OCI-M1 (cell line): ENCODE measurements at places on chromosomes 12 and 14.

DNA sequence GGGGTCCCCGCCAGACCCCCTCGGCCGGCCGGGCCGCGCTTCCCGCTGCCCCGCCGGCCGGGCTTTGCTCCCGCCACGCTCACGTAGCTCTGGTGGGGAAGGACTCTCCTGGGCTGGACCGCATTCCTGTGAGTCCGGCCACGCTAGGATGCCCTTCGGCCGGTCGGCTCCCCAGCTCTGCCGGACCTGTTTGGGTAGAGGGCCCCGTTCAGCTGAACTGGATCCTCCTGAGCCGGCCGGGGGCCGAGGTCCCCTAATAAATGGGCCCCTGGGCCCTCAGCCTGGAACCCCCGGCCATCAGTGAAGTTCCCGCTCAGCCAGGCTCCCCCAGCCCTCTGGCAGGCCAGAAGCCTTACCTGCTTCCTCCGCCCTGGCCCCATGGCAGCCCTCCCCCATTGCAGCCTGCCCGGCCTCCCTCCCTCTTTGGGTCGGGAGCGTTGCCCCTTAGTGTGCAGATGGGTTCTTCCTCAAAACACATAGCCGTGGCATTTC, 593 bp downstream of the UNC119B start:
- peak; percentile 26 for DNase-seq

- DNase-seq, result no peak
Observed at GRCh38 chr12:75578546-75578945, 67.1 kb upstream of the KRR1 start.

- no peak for DNase-seq
Observed at GRCh38 chr14:91021115-91021514, 39.3 kb downstream of the RPS6KA5 start.

DNA sequence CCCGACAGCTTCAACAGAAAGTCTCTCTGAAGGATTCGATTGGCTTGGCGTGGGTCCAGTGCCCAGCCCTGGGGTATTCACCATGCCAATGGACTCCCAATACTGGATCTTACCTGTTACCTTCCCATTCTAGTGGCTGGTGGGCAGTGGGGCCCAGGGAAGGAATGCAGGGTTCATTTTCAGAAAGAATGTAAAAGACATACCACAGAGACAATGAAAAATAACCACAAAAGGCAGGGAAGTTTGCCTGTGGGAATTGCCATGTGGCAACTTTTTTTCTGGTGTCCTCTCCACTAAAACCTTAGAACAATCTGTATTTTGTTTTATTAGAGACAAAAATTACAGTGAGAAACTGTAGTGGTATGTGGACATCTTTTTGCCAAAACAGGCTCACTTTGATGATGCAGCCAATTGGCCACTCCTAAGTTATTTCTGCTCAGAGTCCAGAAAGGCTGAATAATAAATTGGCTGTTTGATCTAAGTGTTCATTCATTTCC, 55.2 kb downstream of the PTGER2 start:
- no peak for DNase-seq

GRCh38 chr14:64928239-64929013, 14.1 kb downstream of the GPX2 start:
- DNase-seq, result no peak

GRCh38 chr14:65847075-65847847, 434.7 kb downstream of the FUT8 start:
- peak; percentile 66 for DNase-seq

DNA sequence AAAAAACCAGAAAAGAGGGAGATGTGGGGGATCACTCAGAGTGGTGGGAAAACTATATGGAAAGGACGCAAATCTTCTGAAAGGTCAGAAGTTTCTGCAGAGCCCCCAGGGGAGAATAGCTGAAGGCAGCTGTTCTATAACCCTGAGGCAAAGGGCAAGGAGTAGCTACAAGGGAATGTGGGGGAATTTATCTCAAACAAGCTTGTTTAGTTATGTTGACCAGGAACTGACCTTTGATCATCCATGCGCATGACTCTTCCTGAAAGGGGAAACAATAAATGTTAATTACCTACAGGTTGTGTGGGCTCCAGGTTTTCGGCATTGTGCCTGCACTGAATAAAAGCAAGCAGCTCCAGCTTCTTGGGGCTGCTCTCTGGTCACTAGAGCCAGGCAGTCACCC, 968.5 kb downstream of the AACS start:
- no peak for DNase-seq

DNA sequence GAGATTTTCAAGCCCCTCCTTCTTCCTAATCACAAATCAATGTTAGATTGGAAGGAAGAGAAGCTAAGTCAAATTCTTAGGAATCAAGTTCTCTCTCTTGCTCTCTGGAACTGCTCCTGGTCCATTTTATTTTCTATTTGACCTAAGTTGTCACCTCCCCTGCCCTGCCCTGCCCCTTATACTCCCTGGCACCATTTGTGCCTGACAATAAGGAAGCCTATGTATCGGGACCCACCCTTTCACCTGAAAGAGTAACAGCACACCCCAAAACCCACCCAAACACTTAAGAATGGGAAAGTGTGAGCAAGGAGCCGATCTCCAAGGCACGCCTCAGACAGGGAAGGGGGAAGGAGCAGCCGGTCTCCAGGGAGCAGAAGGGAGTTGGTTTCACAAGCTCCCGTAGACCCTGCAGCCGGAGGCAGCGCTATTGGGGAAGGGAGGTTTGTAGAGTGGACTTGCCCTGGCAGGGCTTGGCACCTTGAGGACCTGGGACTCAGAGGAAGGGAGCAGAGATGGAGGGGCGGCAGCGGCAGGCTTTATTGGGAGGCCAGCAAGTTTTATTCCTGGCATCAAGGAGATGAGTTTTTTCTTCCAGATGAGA, 1.6 kb downstream of the LRRC74A start:
- no peak for DNase-seq

GRCh38 chr14:37170237-37170636, 2.2 kb downstream of the SLC25A21 start:
- no peak for DNase-seq

GRCh38 chr12:1147821-1148220, 156.8 kb downstream of the ERC1 start:
- no peak for DNase-seq

- DNase-seq, result no peak
Observed at GRCh38 chr14:74932401-74932901, 9.4 kb upstream of the RPS6KL1 start.

GRCh38 chr12:28601570-28602058, 411.4 kb downstream of the CCDC91 start:
- DNase-seq, result peak; percentile 76

DNA sequence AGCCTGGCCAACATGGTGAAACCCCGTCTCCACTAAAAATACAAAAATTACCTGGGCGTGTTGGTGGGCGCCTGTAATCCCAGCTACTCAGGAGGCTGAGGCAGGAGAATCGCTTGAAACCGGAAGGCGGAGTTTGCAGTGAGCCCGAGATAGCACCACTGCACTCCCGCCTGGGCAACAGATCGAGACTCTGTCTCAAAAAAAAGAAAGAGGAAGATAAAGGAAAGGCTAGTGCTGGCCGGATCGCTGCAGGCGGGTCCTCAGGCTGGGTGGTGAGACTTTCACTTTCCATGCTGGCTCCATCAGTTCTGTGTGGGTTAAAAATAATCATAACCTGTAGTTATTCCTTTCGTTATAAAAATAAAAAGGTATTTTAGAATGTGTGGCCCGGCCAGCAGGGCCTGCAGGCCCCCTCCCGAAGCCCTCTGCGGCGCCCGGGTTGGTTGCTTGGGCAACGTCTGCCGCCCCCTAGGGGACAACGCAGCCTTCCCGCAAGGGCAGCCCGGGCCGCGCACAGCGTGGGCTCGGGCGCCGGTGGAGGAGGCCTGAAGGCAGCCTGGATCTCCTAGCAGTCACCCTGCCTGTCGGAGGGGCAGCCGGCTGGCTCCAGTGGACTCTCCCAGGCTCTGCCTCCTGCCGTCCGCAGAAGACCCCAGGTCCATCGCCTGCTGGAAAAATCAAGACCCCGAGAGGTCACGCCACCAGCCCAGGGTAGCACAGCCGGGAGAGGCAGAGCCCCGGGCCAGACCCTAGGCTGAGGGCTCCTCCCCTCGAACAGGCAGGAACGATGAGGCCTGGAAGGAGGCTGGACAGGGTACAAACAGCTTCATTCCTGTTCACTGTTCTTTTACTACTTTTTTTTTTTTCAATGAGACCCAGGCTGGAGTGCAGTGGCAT, 5.0 kb upstream of the SLC25A47 start:
- DNase-seq, result peak; percentile 69

DNA sequence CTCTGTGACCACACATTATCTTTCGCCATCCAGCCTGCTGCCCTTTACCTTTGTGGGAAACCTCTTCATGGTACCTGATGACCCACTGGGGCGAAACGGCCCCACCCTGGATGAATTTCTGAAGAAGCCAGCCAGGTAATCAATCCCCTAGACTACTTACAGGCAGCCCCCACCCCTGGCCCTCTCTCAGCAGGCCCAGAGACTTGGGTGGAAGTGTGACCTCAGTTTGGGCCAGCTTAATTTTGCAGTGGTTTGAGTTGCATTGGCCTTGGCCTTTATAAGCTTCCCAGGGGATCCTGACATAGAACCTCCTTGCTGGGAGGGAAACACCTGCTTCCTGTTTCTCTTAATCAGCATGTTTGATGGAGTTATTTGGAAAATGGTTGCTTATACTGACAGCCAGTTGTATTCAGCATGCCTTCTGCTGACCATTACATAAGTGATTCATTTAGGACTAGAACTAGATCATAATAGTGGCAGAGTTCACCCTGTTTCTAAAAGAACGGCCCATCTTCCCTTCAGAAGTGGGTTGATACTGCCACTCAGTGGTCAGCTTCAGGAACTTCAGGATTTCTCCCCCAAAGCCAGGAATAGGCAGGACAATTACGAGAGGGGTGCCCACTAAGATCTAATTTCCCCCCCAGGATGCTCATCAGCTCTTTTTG, 6.1 kb downstream of the SDR39U1 start:
- peak; percentile 65 for DNase-seq

DNA sequence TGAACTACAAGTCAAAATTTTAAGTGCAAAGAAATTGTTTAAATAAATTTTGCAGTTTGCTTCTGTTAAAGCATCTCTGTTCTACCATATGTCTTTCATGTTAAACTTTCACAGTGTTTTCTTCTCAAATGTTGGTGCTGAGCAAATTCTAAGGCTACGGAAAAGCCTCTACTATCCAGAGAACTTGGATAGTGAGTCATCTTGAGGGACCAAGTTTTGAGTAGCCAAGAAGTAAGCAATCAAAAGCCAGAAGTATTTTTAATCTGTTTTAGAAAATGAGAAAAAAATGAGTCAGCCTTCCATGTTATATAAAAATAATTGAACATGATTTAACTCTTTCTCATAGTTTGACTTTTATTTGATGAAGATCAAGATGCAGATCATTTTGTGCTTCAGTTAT, 3.3 kb downstream of the BRMS1L start:
- DNase-seq, result no peak

- DNase-seq, result no peak
Observed at GRCh38 chr14:99351166-99352007, 79.4 kb upstream of the BCL11B start.

GRCh38 chr14:23159532-23159931, 23.9 kb downstream of the SLC7A8 start:
- no peak for DNase-seq
